ENCODE measurements at places on chromosomes 1 and 21.

DNA sequence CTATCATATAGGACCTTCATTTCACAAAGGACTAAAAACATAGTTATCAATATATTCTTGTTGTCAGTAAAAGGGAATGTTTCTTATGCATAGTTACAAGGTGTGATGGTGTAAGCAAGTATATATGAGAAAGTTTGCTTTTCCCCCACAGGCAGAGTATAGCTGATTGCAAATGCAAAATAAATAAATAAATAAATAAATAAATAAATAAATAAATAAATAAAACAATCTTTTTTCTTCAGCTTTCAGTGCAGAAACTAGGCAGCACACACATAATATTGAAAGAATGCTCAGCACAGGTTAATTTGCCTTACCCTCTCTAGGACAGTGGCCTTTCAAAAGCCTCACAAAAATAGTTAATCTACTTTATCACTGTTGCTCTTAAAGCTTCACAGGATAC is 138.8 kb downstream of the BRINP3 start:
- no peak for DNase-seq

- DNase-seq: no peak
Measured at GRCh38 chr1:29478879-29479278, 242.6 kb downstream of the PTPRU start.

- DNase-seq: no peak
Measured at GRCh38 chr1:226217273-226217672, 6.2 kb upstream of the MIXL1 start.

GRCh38 chr1:63630666-63631065 is 37.5 kb downstream of the PGM1 start:
- no peak for DNase-seq

DNA sequence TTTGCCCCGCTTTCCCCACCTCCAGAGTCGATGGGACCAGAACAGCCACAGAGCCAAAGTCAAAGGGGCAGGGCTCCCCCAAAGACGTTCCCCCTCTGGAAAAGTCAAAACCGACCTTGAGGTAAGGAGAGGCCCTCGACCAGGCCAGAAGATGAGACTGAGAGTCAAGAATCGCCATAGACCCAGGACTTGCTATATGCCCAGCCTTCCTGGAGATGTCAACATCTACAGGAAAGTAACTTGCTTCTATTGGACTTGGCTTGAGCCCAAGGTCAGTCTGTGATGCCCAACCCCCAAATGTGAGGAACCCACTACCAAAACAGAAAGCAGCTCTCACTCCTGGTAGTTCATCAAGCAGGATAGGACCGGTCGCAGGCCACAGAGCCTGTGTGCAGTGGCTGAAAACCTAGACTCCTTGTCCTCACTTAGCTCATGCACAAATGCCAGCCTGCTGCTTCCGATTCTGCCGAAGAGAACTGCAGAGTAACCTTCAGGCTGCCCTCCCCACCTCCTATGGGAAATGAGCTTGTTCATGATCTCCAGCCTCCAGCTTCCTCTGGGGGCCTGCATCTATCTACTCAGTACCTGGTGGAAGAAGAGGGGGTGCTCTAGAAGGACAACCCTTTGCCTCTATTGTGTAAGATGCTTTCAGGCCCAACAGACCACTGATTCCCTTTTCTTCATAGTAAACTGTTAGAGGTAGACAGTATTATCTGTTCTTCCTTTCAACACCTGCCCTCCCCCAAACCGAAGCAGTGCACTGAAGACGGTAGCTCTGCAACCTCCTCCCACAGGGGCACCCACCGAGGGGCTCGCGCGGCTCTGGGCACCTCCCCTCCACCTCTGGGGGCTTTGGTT is 1.4 kb downstream of the ACOT7 start:
- DNase-seq: no peak

DNA sequence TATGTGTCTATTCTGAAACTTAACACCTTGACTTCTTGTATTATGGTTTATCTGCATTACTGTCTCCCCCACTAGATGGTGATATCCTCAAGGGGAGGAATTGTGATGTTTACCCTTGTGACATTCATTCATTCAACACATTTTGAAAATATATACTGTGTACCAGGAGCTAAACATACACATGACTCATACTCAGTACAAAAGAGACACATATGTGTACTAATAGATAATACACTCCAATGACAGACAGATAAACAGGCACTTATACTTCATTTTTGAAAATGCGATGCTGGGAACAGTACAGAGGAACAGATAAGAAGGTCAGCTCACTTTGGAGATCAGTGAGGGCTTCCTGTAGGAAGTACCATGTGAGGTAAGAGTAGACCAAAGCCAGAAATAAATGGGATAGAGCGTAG is 8.9 kb upstream of the RAB3GAP2 start:
- no peak for DNase-seq

DNA sequence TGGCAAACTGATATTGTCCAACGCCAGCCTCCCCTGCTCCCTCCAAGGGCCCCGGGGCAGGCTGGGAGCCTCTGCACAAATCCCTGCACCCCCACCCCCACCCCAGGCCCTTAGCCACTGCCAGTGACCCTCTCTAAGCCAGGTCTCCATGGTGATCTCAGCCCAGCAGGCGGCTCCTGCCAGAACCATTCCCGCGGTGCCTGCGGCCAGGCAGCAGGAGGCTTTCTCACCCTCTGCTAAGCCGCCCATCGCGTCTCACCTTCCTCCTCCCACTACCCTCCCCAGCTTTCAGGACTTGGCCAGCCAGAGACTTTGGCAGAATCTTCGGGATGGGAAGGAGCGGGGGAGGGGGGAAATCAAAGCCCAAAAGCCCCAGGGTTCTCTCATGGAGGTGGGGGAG is 46.8 kb upstream of the WASF2 start:
- DNase-seq: peak; percentile 70

GRCh38 chr1:27436204-27437159 is 44.1 kb downstream of the GPR3 start:
- no peak for DNase-seq

DNA sequence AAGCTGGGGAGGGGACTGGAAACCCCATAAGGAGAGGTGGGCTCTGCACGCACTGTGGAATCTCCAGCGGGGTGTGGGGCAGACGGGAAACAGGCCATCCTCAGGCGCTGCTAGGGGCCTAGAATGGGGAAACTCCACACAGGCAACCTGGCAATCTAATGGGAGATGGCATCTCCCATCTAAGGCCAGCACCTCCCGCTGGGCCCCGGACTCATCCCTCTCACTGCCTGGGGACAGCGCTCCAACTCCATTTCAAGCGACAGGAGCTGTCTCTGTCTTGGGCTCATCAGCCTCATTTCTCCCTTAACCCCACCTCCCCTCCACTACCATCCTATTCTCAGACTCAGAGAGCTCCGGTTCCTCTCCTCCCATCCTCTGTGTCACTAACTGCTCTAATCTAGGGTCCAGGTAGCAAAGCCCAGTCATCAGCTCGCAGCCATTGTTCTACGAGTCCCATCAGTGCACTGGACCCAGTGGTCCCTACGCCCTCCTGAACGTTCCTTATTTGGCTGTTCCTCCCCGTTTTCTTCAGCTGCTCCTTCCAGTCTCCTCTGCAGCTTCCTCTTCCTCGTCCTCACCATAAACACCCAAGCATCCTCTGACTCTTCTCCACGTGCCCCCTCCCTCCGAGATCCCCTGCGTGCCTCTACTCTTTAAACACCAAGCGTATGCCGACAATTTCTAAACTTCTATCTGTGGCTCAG is 93.4 kb upstream of the CASZ1 start:
- DNase-seq: no peak

DNA sequence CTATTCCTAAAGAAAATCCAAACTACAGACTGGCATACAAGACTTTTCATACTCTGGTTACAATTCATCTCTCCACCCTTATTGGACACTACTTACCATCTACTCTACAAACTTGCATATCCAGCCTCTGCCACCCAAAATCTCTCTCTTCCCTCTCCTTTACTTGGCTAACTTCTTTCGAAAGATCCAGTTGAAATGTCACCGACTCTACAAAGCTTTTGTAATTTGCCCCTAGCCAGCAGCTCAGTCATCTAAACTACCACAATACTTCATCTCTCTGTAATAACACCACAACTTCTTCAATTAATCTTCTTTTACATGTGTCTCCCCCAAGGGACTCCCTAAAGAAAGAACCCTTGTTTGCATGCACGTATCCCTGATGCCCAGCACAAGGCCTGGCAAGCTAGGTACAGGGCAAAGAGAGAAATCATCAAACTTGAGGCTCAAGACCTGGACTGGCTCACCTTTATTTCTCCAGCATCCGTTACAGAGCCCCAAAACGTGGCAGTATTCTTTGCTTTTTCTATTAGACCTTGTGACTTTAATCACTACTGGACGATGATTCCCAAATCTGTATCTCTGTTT is 2.7 kb downstream of the ZBTB21 start:
- DNase-seq: no peak

DNA sequence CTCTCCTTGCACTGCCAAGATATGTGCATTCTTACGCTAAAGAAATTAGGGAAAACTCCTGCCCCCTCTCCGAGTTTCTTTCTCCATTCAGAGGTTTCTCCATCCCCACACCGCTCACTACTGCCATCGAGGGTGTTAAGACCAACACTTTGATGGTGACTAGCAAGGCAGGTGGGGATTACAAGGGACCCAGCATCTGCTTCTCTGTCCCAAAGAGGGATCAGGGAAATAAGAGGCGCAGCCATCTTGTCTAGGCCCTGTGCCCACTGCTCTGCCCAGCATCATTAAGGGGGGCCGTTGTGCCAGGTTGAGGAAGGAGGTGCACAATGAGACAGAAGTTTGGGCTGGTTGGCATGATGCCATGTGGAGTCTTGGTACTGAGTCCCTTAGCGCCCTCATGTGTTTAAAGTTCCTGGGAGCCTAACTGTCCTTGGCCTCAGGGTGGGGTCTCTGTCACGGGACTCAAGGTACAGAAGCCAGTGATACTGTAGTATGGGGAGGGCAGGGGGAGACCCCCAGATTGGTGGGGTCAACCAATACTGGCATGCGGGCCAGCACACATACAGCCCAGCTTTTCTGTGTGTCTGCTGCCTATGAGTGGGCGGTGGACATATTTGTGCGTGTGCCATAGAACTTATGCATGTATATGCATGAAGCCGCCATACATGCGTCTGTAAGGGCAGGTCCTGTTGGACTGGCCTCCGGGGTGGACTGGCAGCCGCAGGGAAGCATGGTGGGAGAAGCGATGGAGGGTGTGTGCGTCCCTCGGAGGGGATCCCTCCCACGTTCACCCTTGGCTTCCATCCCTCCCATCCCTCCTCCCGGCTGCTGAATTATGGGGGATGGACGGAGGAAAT is 5.5 kb downstream of the EFNA3 start:
- peak; percentile 49 for DNase-seq

DNA sequence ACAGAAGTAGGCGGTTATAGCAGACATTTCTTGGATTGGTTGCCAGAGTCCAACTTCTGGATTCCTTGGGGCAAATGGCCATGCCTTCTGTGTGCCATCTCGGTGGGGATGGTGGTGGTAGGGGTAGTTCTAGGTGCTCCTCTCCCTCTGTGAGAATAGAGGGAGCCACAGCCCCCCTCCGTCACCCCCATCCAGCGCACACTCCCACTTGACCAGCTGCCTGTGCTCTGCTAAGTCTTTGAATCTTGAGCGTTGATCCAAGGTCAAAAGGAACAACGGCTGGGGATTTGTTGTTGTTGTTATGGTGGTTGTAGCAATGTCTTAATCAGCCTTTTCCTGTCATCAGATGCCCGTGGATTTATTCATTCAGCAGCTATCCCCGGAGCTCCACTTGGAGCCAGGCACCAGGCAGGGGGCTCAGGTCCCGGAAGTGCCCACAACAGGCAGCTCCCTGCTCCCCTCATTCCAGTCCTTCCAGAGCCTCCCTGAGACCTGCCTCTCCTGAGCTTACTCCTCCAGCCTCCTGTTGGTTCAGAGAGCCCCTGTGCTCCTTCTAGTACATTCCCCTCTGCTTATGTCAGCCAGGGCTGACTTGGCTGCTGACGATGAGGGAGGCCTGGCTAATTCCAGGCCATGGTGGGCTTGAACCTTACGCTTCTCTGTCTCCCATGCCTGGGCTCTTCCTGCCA is 146.6 kb upstream of the WNT4 start:
- no peak for DNase-seq

DNA sequence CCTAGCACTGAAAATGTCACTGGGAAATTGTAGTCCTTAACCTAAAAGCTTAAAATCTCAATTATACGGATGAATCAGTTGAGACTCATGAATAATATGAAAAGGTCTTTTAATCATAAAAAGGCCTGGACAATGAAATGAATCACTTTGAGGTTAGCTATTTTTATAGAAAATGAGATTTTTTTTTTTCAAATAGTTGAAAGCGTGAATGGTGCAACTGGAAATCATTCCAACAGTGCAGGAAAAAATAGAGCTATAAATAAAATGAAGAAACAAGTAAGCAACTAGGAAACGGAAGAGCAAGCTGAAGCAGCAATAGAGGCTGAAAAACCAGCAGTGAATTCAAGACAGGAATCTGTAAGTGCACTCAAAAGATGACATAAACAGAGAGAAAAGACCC is 142.9 kb downstream of the BACH1 start:
- no peak for DNase-seq

DNA sequence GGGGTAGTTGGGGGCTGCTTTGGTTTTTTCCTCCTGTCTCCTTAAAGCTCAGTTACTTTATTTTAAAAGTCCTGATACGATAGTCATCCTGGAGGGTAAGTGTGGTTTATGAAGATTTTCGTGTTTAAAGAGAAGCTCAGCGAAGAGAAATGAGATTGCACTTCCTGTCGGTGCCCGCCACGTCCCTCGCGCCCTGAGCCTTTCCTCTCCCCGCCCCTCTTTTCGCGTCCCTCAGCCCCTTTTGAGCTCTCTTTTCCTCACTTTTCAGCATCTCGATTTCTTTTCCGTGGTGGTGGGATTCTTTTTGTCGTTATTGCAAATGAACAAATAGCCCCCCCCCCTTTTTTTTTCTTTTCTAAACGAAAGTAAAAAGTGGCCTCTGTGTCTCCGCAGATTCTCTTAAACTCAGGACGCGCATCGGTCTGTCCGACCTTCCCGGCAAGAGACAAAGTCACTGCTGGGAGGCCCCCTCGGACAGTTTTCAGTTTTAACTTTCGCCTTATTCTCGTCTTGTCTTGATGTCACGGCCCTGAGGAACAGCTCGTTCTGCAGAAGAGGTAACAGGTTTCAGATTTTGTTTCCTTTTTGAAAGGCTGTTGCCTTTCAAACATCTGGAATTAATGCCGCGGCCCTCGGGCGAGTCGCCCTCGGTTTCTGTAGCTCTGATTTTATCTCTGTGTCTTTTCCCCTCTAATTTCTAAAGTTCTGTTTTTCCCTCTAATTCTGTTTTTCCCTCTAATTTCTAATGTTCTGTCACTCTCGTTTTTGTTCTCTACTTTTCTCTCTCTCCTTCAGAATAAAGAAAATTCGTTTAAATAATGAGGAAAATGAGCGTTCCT is 1.0 kb upstream of the DMRTA2 start:
- no peak for DNase-seq

GRCh38 chr1:56265216-56265615 is 314.1 kb downstream of the PLPP3 start:
- no peak for DNase-seq

DNA sequence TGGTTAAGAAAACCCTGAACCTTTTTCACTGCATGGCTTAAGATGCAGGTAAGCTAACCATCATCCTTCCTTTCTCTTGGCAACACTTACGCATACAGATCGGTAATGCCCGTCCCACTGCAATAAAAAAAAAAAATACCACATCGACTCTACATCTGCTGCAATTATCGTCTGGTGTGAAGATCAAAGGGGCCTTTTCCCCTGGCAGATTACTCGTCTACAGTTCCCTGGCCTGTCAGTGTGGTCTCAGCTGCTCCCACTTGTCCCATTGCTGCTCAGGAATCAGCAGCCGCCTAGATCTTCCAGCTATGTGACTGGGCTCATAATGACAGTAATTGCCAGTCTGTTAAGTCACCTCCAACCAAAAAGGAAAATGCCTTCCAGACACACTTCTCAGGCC is 133.1 kb downstream of the SETD4 start:
- DNase-seq: no peak
